ENCODE measurements at places on chromosomes 13 and 19.

- peak; percentile 58 for DNase-seq
Measured at GRCh38 chr19:48513289-48514122, 1.9 kb upstream of the LMTK3 start.

DNA sequence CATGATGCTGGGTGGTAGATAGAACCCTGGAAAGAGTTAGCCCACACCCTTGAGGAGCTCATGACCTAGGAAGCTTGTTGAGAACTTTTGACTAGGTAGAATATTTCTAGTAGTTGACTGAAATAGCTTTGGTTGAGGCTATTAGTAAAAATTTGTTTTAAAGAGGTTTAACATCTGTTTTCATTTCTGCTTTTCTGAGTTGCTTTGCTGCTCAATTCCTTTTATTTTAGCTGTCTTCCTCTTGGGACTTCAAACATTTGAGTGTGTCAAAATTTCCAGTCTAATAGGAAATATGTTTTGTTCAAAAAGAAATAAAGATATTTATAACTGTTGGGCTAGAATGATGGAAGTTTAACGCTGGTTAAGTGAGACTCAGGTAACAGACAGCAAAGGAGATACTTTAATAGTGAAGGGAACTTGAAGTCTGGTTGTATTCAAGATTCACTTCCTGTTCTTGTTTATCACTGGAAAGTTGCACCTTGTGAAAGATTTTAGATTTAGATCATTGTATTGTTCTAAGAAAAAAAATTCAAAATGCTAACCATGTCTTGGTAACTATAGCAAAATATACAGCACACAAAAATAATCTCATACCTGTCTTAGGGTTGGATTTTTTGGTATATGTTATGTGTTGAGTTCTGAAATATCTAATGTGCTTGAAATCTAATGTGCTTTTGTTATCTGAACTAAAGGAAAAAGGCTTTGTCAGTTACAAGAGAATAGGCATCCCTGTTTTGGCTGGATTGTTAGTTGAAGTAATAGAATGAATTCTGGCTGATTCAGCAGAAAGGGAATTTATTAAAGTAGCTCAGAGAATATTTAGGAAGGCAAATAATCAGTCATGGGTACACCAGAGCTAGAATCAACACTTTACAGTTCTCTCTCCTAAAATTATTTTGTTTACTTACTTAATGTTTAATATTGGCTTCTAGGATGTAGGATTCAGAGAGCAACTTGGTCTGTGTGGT is 24.4 kb upstream of the GPR18 start:
- DNase-seq = no peak

- no peak for DNase-seq
Measured at GRCh38 chr13:65783383-65783782, 1446.8 kb downstream of the PCDH9 start.

GRCh38 chr13:51771418-51772104 is 32.4 kb downstream of the DHRS12 start:
- DNase-seq = no peak

DNA sequence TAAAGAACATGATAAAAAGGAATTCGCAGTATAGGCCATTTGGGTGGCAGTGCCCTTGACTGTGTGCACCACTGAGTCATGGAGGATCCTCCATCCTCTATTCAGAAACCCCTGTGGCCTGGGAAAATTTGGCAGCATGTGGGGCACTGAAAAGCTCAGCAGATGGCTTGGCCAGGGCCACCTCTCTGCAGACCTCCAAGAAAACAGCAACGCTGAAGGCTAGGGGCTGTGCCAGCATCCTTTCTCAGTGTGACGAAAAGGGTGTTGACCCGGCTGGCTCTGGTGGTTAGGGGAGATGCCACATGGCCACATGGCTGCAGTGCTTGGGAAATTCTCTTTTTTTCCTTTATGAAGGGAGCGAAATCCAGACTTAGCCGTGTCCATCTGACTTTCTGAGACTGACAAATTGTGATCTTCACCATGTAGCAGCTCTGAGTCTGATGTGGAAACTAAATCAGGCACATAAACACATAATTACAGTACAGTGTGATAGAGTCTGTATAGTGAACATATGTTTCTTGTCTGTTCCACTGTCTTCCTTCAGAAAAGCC is 178.0 kb downstream of the KCTD12 start:
- DNase-seq = no peak

- DNase-seq = no peak
Measured at GRCh38 chr13:77774181-77774580, 76.7 kb downstream of the SLAIN1 start.

GRCh38 chr13:28540612-28541011 is 45.7 kb upstream of the FLT1 start:
- DNase-seq = no peak

DNA sequence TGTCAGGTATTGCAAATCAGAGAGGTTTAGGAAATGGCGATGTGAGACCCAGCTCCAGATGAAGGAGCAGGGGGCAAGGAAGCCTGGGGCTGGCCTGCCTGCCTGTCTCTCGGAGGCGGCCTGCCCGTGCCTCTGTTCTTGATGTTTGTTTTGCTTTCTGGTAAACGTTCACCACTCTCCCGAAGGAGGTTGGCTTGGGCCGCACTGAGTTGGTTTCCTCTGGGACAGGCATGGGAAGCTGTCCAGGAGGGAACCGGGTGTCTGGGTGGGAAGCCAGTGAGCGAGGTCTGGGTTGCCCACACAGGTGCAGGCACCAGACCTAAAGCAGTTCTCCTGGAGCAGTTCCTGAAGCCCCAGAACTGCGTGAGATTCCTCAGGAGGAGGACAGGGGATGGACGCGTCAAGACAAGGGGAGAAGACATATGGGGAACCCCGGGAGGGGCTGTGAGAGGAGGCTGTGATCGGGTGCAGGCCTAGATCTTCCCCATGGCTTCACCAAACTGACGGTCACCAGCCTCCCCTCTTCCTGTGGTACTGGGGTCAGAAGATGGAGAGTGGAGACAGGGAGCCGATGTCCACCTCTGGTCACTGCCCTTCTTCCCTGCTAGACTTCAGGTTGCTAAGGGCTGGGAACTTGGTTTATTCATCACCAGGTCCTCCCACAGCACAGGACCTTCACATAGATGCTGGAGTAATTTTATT is 15.2 kb downstream of the COL4A2 start:
- DNase-seq = no peak

DNA sequence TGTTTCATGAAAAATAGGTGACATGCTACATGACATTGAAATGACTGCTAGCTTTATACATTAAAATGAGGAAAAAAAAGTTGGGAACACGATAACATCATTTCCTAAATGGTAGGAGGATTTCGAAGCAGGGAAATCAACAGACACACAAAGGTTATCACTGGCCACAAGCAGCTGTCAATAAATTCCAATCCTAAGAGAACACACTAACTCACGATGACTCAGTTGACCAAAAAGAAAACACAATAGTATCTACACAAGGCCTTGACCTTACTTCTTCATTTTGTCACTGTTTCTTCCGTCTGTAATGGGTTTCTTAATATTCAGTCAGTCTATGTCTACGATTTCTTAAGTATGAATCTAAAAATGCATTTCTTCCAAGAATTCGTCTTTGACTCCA is 36.5 kb downstream of the STARD13 start:
- no peak for DNase-seq

DNA sequence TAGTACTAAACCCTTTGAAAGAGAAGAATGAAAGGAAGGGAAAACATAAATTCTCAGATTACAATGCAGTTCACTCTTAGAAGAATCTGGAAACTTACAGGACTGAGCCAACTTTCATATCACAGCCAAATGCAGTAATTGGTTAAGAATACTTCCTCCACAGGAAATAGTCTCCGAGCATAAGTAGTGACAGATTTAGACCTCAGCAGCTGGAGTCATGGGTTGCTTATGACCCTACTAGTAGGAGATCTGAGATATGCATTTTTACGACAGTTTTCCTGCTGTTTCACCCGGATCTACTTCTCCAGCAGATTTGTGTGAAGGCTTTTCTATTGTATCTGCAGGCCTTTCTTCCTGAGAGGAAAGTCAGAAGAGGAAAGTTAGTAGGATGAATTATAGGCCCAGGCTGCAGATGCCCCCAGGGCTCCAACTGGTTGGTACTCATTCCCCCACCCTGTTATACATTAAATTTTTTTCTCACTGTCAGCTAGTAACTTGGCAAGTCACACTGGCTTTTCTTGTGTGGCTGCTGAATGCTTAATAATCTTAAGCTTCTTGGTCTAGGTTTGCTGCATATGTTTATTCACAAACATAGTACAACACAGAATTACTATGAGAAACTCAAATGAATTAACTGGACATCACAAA is 1241.5 kb upstream of the MIR17HG start:
- DNase-seq = no peak

DNA sequence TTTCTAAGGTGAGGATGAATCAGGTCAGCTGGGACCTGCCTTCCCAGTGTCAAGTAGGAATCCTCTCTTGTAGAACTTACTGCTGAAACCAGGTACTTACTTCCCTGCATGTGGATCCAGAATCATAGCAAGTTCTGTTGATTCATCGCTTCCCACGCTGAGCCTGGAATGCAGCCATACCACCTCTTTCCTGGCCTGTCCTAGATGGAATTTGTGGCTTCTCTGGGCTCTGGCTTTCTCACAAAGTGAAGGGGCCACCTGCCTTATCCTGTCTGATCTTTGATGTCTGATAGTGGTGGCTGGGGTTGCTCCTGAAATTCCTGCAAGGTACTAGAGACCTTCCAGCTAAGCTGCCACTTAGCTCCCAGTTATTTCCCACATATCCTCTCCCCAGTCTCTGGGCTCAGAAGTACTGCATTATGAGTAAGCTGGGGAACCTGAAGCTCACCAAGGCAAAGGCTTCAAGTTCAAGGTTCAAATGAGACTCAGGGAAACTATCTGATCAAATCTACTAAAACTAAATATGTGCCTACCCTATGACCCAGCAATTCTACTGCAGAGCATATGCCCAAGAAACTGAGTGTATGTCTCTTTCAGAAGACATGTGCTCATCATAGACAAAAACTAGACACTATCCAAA is 103.5 kb downstream of the SUCLA2 start:
- no peak for DNase-seq

- no peak for DNase-seq
Measured at GRCh38 chr13:112067871-112068539, 1.1 kb downstream of the SOX1 start.

GRCh38 chr19:30864391-30865215 is 484.6 kb downstream of the TSHZ3 start:
- DNase-seq = no peak

GRCh38 chr19:42166316-42166715 is 34.1 kb upstream of the POU2F2 start:
- DNase-seq = peak; percentile 10

GRCh38 chr13:103276775-103277498 is 210.7 kb upstream of the SLC10A2 start:
- DNase-seq = no peak

DNA sequence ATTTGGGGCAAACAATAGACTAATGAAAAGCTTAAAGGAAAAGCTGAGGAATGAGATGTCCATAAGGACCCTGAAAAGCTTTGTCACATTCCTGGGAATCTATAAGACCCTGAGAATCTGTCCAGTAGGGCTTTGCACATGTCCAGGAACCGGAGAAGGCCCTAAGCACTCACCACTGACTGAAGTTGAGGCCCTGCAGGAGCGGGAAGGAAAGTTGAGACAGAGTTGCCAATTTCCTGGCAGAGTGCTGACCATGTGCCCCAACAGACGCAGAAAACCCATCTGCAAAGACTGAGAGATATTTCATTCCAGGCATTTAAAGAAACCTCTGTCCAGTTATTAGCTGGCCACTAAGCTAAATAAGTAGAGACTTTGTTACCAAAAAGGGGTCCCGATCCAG is 890.5 kb downstream of the UQCRFS1 start:
- DNase-seq = no peak

DNA sequence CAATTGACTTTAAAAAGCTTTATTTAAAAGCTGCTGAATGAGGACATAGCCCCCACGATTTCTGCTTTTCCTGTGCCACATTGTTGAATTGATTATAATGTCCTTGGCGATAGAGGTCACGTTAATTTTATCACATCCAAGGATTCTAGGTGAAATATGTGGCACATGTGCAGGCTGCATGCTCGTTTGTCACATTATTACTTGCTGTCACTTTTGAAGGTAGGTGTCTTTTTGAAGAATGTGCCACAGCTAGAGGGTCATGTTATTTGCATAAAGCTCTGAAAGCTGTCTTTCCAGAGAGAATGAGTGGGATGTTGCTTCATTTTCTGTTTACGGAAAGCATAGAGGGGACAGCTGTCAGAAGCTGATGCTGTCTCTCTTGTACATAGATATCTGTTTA is 927.6 kb upstream of the ATXN8OS start:
- no peak for DNase-seq

GRCh38 chr19:8131517-8131916 is 17.9 kb downstream of the FBN3 start:
- DNase-seq = no peak

GRCh38 chr19:46828484-46828883 is 22.2 kb downstream of the AP2S1 start:
- DNase-seq = no peak

DNA sequence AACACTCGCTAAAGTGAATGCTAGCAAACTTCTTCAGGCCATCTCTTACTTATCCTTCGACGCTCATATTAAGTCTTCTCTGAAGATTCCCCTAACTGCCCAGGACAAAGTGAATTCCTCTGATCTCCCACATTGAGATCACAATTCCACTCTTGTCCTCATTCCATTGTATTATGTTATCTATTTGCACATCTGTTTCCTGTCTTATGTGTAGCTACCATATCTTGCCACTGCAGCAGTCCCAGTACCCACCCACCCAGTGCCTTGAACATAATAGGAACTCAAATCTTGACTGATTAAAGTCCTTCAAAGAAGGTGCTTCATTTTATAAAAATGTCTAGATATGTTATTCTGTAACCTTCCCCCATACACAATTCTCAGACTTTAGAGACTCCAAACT is 702.3 kb downstream of the DIAPH3 start:
- DNase-seq = no peak

DNA sequence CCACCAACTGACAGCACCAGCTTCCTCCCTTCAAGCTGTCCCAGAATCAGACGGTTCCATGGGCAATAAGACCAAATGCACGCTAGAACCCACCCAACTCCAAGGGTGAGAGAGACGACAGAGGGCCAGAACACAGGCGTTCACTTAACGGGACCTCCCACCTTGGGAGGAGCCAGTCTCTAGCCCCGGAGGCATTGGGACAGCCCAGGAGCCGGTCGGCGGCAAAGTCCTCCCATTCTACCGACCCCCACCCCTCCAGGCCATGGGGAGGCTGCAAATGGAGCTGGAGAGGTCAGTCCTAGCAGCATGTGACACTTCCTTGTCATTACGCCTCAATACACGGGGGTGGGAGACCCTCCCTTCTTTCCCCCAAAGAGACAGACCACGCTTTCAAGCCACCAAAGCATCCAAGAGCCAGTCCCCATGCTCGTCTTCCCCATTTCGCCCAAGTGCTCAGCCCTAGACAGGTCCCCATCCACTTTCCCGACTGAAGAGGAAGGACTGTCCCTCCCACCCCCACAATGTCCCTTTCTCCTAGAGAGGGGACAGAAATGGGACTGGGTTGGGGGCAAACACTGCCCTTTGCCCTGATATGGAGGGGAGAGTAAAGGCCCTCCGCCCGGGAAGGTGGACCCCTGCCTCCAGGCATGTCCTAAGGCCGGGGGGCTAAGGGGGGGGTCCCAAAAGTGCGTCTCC is 964 bp downstream of the KHSRP start:
- DNase-seq = peak; percentile 18
